Fibroblast of skin of left biceps (primary cell): ENCODE measurements at places on chromosomes 7 and 10.

- DNase-seq = no peak
Observed at GRCh38 chr10:126177417-126178030, 210.8 kb downstream of the ADAM12 start.

DNA sequence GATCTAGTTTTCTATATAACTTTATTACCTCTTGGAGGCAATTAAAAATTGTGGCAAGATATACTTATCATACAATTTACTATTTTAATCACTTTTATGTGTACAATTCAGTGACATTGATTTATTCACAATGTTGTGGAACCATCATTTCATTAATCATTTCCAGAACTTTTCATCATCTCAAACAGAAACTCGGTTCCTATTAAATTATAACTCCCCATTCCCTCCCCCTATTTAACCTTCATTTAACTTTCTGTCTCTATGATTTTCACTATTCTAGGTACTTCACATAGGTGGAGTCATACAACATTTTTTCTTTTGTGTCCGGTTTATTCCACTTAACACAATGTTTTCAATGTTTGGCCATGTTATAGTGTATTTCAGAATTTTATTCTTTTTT, 252.8 kb downstream of the REEP3 start:
- no peak for DNase-seq

GRCh38 chr10:104612571-104613205, 28.4 kb upstream of the SORCS3 start:
- DNase-seq = no peak

DNA sequence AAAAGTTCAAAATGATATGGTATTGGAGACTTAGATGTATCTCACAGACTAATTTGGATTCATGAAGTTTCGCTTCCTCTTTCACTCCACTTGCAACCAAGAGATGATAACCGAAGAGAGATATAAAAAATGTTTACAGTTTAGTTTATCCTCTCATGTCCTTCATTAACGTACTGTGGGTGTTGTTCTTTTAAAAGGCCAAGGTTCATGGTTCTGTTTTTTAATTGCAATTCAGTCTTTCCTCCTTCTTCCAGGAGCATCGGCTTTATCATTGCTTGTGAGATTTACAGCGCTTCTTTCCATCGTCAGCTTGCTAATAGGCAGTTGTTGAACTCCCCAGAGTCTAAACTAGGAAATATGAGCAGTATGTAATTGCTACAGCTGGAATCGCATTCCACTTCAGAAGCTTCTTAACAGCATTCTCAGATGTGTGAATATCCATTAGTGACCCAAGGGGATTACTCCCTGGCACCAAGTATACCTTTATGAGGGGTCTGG, 75.9 kb upstream of the HGF start:
- DNase-seq = no peak

DNA sequence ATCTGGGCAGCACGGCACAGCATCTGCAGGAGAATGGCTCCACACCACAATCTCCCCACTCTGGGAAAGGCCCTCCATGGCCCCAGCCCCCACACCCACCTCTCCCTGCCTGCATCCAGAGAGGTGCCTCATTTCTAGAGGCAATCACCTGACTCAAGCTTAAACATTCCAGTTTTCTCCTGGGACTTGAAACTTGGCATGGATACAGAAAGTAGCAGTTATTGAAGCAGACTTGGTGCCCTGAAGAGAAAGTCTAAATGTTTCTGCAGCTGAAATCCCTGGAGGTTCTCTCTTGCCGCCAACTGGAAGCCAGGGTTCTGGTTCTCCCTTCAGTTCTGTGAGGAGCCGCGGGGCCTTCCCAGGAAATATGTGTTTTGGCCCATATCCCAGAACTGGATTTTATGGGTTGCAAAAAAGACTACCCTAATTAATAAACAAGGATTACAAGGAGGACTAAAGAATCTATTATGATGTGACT, 122.8 kb downstream of the SKIDA1 start:
- peak; percentile 60 for DNase-seq
